ENCODE measurements at places on chromosomes 2 and 18.
A peak's percentile ranks its signal among the peaks of the same experiment; 100 is the strongest.

DNA sequence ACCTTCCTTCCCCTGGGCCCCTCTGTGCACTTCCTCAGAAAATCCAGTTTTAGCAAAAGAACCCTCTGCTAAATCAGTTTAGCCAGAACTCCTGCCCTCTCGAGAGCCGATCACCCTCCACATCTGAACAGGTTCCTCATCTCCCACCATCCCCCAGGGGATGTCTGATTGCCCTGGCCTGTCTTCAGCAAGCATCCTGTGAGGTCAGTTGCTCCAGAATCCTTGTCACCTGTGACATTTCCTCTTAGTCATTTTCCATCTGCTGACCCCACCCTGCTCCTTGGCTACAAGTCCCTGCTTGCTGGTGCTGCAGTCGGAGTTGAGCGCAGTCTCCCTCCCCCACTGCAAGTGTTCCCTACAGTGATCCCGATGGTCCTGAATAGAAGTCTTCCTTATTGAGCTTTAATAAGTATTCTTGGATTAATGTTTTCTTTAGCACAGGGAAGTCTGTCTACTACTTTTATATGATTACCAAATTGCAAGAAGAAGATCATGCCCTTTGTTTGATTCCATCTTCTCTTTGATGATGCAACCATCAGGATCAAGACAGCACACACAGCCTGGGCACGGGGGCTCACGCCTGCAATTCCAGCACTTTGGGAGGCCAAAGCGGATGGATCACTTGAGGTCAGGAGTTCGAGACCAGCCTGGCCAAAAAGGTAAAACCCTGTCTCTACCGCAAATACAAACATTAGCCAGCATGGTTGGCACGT is 30.9 kb upstream of the UBE2F start:
- DNase-seq, result no peak

- no peak for DNase-seq
Measured at GRCh38 chr18:78975699-78976335, 3.8 kb upstream of the SALL3 start.

- DNase-seq, result no peak
Measured at GRCh38 chr2:78989051-78989450, 36.5 kb upstream of the REG3G start.

DNA sequence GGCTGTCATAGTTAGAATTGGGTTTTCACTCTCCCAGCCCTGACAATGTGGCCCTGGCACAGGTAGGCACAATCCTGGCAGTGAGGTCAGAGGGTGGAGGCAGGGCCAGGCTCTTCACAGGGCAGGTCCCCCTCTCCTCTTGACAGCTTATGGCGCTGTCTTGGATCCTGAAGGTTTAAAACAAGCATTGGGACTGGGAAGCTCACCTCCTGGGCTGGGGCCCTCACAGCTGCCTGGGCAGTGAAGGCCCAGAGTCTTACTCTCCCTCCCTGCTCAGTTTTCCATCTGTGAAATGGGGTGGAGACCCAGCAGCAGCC is 23.3 kb downstream of the LBH start:
- no peak for DNase-seq

- no peak for DNase-seq
Measured at GRCh38 chr2:172888714-172889669, 153.3 kb downstream of the RAPGEF4 start.

DNA sequence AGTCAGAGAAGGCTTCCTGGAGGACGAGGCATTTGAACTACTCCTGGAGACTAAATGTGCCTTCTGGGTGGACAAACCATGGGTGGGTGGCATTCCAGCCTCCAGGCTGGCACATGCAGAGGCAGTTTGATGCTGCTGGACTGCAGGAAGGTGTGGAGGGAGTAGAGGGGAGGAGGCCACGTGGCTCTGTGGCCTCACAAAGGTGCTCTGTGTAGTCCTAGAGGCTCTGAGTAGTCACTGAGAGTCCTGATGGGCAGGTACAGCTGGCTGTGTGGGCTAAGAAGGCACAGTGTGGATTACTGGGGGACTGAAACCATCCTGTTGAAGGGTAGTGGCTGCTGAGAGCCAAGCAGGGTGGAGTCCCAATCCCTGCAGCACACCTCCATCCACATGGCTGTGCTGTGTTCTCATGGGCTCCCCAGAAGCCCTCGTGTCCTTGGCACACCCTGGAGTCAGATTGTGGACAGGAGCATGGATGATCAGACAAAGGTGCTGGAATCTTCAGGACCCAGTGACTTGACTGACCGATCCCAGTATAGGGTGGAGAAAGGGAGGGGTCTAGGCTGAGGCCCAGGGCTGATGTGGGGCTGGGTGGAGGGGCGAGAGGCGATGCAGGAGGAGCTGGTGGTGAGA is 87.4 kb upstream of the HS6ST1 start:
- peak; percentile 32 for DNase-seq

DNA sequence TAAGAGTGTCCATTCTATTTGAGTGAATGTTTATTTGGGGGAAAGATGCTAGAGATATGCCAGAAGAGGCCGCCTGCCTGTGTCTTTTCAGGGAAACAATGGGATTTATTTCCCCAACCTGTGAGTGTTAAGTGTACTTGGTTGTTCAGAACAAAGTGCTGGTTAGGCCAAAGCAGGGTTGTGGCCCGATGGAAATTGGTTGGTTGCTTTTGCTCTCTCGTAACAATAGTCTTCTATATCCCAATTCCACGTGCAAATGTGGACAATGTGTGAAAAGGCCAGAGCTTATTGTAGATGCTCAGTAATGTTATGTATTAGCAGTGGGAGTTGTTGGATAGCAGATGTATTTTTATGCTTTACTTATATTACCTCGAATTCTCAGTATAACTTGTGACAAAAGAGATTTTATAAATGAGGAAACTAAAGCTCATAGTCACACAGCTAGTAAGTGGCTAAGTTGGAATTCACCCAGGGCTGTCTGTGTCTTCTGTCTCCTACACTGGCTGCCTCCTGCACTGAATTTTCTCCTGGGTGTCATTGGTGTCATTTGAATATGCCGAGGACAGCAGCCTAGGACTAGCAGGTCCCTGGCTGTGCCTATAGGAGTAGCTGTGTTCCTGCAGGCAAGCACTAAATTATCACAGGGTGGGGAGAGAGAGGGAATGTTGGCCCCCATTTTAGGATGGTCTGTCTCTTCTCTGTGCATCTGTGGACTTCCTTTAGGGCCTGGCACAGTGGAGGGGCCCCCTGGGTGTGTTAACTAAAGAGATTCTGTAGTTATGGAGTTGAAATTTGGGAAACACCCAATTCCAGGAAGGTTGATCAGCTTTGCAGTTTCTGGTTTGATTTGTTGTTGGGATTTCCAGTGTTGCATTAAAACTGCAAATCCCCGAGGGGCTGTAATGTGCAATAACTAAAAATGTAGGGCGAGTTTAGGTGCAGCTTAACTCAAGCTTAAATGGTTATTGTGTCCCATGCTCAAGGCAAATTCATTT is 21.6 kb downstream of the GPD2 start:
- DNase-seq, result no peak

GRCh38 chr2:193315428-193316091 is 1120.8 kb upstream of the TMEFF2 start:
- DNase-seq, result no peak

- DNase-seq, result no peak
Measured at GRCh38 chr2:18623782-18624181, 34.4 kb upstream of the NT5C1B start.

GRCh38 chr2:209868271-209868994 is 96.8 kb downstream of the UNC80 start:
- DNase-seq, result no peak

- no peak for DNase-seq
Measured at GRCh38 chr18:13791181-13791580, 32.8 kb upstream of the MC5R start.

DNA sequence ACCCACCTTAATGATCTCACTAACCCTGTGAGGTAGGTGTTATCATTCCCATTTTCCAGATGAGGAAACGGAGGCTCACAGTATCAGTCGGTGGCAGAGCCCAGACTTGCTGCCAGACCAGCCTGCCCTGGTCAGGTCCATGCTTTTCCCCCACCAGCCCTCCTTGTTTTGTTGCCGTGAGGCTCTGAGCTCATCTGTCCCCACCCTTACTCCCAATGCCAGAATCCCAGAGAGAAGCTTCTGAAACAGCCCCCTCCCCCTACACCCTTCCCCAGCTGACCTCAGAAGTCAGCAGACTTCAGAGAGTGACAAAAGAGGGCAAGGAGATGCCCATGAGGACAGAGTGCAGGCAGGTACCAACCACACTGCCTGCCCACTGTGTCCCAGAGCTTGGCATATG is 20.8 kb upstream of the TNS1 start:
- DNase-seq, result peak; percentile 34

DNA sequence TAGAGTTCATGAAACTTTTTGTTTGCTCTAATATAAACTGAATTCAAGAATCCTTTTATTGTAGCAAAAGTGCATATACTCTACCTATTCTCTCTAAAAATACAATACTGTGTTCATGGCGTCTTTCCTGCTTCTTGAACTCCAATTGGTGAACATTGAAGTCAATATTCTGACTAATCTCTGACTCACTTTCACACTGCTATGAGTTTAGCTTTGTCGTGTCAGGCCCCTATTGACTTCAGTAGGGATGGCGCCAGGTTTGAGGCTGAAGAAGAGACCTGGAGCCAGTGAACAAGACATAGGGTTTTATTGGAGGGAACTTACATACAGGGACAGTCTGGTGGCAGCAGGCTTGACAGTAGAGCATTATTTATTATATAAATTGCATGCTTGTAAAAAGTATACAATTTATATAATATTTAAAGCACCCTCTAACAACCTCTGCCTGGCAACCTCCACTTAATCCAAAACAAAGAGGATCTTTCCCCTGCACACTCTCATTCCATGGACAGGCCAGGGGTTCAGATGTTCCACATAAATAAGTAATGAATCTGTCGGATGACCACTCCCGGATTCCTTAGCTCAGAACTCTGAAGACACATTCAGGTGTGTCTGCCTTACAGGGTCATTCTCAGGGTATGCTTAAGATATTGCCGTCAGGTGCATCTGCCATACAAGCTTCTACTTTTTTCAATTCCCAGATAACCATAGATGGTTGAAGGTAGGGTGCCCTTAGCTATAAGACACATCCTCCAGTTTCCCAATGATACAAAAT is 141.0 kb downstream of the CERS6 start:
- DNase-seq, result no peak

- no peak for DNase-seq
Measured at GRCh38 chr2:192584976-192585375, 390.2 kb upstream of the TMEFF2 start.

GRCh38 chr18:58213440-58213839 is 169.4 kb downstream of the NEDD4L start:
- no peak for DNase-seq

DNA sequence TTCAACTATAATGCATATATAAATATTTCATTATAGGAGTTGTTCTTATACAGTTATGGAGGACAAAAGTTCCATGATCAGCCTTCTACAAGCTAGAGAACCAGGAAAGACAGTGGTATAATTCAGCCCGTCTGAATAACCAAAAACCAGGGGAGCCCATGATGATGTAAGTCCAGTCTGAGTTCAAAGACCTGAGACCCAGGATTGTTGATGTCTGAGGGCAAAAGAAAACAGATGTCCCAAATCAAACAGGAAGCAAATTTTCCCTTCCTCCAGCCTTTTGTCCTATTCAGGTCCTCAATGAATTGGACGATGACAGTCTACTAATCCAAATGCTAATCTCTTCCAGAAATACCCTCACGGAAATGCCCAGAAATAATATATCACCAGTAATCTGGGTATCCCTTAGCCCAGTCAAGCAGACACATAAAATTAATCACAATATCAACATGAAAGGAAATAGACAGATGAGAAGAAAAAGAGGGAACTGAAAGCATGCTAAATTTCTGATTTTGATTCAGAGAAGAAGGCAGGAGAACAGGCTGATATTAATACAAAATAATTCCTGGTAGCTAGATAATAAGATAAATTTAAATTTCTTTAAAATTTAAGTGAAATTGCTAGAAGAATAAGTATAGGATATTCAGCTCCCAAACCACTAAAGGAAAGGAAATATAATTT is 255.6 kb upstream of the CTAGE1 start:
- DNase-seq, result no peak

DNA sequence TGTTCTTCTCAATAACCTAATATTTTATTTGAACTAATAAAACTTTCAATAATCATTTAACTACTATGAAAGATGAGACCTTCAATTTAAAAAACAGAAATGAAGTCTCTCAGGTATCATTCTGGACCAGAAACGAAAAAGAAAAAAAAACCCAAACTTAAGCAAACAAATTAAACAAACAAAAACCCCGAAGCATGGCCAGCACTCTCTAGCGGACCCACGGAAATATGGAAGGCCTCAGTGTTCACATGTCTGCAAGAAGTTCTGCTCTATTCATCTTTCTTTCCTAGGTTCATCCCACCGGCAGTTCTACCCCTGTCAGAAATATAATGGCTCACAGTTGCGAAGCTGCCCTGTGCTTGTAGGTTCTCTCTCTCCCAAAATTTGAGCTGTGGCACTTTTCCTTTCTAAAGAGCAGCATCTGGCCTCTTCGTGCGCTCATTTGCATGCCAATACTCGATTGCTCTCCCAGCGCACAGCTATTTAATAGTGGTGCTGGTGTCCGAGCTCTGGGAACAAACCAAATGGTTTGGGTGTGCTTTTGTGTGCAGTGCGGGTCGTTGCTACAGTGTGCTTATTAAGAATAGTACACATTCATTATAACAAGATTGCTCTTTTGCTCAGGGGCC is 129.0 kb upstream of the ZEB2 start:
- DNase-seq, result no peak

DNA sequence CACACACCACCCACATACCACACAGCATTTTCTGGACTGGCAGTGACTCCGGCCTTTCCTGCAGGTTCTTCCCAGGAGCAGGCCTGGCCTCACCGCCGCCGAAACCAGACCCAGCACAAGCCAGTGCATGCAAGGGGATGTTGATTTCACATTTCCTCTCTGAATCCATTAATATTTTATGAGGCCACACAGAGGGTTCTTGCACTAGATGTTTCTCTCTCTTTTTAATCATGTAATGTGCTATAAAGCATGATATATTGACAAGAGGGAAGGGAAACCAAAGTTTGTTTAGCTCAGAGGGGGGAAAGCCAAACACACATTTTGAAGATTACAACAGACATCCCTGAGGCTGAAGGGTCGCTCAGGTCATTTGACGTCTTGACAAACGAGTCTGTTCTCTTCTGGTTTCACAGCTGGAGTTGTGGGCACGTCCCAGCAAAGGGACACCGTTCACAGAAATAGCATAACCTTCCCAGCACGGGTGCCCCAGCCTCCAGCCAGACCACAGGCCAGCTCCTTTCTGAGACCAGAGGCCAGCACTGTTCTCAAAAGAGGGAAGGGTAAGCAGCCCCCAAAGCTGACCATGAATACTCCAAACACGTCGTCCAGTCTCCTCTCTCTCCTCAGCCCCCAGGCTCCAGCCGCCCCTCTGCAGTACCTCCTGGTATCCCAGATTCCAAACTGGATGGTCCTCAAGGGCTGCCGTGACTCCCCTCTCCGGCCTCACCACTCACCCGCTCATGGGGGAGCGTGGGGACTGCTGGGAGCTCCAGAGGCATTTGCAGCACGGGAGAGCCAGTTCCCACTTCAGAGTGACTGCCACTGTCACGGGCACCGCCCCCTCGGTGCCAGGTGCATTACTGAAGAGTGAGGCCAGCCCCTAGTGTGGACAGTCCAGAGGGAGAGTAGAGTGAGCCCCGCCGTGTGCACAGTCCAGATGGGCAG is 340.3 kb upstream of the SALL3 start:
- DNase-seq, result no peak
